GM23338 (cell line): ENCODE measurements at places on chromosomes 2 and 18. TPM values are rescaled to one million over a fixed set of nuclear protein-coding genes. Genes with fewer than 3 reads are reported as not detected.

The ALK gene
- total RNA-seq: 0.16 and 0.35 TPM in 2 replicates

The MEP1B gene
- total RNA-seq: not detected in 2 replicates

- H3K27me3 ChIP-seq: no peaks in the 10 kb centered on the region
- no peak overlapping the region for H3K4me3 ChIP-seq
- H3K4me1 ChIP-seq: no peaks in the 10 kb centered on the region
Observed at GRCh38 chr2:37039580-37039979, 44.6 kb downstream of the HEATR5B start.

DNA sequence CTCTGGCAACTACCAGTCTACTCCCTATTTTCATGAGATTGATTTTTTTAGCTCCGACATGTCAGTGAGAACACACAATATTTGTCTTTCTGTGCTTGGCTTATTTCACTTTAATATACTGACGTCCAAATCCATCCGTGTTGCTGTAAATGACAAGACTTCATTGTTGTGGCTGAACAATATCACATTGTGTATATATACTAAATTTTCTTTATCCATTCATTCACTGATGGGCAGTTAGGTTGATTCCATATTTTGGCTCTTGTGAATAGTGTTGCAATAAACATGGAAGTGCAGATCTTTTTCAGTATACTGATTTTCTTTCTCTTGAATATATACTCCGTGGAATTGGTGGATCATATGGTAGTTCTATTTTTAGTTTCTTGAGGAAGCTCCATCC, 5.8 kb upstream of the TTC21B start:
- H3K36me3 ChIP-seq: no peaks in the 10 kb centered on the region
- H3K27me3 ChIP-seq: no peaks in the 10 kb centered on the region
- no peak for DNase-seq
- peaks cover 4% of the 10 kb centered on the region for H3K4me1 ChIP-seq

- no peak for DNase-seq
- no peaks in the 10 kb centered on the region for H3K36me3 ChIP-seq
- H3K27me3 ChIP-seq: no peaks in the 10 kb centered on the region
- H3K27ac ChIP-seq: no peak overlapping the region
Observed at GRCh38 chr2:203909974-203910373, 26.6 kb upstream of the ICOS start.

- H3K36me3 ChIP-seq: no peaks in the 10 kb centered on the region
- no peak overlapping the region for H3K27ac ChIP-seq
- peaks cover 24% of the 10 kb centered on the region for H3K4me1 ChIP-seq
- no peak for DNase-seq
- no peaks in the 10 kb centered on the region for H3K27me3 ChIP-seq
Observed at GRCh38 chr2:154331784-154332183, 366.7 kb upstream of the KCNJ3 start.

DNA sequence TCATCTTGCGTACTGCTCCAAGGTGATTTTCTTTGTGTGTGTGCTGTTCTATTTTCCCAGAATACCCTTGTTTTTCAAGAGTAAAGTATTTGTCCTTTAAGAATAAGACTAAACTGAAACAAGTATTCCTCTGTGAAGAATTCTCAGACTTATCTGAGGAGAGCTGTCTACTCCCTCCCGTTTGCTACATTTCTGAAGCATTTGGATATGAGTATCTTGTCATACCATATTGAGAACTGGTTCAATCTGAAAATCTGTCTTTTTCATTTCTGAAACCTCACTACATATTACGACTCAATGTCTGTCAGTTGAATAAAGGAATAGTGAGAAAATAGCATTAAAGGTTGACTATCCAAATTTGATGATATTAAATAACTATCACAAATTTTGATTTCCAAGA, 159.4 kb downstream of the PMAIP1 start:
- H3K27ac ChIP-seq: no peak overlapping the region
- no peak overlapping the region for H3K4me3 ChIP-seq
- H3K36me3 ChIP-seq: no peaks in the 10 kb centered on the region; the same call in 1 of the 2 replicates
- no peaks in the 10 kb centered on the region for H3K4me1 ChIP-seq
- H3K27me3 ChIP-seq: no peaks in the 10 kb centered on the region
